Activated T-cell treated with anti-CD3 and anti-CD28 coated beads, Interleukin-2, amount 50 U/mL, for 72 hours (primary cell): ENCODE measurements at places on chromosomes 7 and 10. TPM values are rescaled to one million over a fixed set of nuclear protein-coding genes. Genes with fewer than 3 reads are reported as not detected.

DNA sequence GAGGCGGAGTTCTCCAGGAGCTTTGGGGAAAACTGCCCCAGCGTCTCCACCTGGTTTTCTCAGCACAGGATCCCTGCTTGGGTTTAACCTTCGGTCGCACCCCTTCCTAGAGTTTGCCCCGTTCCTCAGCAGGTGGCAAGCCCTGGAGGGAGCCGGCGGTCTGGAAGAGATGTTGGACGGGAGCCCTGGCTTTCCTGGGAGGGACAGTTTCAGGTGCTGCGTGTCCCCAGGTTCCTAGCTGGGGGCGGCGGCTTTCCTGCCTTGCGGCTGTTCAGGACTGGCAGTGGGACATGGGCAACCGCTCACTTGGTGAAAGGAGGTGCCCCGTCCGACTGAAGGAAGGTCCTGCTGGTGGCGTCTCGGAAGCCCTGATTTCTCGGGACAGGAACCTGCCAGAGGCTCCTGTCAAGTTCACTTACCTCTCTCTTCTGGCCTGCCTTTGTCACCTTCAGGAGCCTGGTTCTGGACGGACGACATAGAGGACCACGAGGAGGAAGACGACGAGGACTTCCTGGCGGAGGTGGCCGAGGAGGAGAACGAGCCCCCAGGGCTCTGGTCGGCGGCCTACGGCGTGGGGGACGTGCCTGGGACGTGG, 14.8 kb downstream of the ZNF316 start:
- DNase-seq: no peak

- DNase-seq: no peak
These were observed 61.1 kb downstream of the CNOT4 start for GRCh38 chr7:135448753-135449152.

DNA sequence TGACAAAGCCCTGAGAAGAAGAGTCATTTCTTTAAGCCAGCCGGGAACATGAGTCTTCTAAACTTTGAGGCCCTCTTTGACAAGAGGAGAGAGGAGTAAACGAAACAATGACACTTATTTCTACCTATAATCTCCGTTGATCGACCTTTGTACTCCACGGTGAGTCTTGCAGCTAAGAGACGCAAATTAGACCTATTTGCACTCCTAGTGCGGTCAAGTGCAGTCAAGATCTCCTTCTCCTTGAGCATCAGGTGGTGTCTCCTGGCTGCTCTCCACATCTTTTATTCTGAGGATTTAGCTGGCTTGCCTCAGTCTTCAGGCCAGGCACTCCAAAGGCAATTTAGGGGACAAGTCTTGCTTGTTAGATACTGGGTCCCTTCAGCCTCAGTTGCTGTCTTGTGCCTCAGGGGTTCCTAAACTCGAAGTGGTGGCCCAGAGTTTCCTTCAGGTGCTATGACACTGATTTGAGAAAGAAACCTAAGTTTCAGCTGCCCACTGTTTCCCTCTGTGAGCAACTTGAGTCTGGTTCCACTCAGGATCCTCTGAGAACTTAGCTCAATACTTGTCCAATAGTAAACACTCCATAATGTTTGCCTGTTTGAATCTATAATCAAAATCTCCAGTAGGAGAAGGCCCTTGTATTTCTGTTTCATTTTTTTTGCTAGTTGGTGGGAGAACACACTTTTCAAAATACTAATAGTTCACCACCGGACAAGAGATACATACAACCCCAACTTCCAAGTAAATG, 312.9 kb downstream of the RNLS start:
- no peak for DNase-seq

GRCh38 chr10:106771154-106771553, 393.4 kb downstream of the SORCS1 start:
- DNase-seq: no peak

GRCh38 chr10:62016623-62017490, 115.4 kb downstream of the ARID5B start:
- no peak for DNase-seq

The ANXA8L1 gene
- not detected for total RNA-seq

GRCh38 chr7:31478018-31478417, 35.9 kb upstream of the ITPRID1 start:
- no peak for DNase-seq

DNA sequence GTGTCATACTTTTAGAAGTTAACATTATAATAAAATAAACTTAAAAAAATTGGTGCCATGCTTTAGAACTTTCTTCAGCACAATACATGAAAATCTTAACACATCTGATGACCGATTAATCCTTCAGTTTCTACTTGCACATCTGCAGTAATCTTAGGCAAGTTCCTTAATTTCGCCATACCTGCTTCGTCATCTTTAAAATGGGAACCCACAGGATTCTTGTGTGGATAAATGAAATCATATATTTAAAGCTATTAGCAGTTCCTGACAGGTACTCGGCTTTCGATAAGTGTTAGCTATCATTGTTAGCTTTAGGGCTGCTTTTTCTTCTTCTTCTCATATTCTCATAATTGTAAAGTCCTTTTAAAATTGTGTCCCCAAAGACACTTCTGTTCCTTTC, 907 bp upstream of the VPS50 start:
- DNase-seq: no peak

GRCh38 chr7:165661-166337, 26.6 kb upstream of the FAM20C start:
- no peak for DNase-seq

GRCh38 chr7:143354376-143354775, 8.1 kb downstream of the FAM131B start:
- DNase-seq: no peak

DNA sequence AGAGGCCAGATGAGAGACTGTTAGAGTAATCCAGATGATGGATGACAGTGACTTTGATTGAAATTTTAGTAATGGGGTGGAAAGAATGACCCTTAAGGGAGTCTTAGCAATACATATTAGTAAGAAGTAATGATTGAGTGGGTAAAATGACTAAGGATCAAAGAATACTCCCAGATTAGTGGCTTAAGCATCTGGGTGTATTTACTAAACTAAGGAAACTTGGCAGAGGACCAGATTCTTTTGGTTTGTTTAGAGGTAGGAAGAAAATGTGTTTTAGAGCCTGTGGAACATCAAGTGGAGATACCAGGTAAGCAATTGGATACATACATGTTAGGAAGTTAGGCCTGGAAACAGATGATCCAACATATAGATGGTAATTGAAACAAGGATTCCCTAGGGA, 58.8 kb upstream of the ADRA2A start:
- no peak for DNase-seq

GRCh38 chr10:69092959-69093850, 5.3 kb downstream of the SRGN start:
- DNase-seq: peak; percentile 79

The PRPS1L1 gene
- not detected for total RNA-seq

The PRKG1 gene
- total RNA-seq: not detected

DNA sequence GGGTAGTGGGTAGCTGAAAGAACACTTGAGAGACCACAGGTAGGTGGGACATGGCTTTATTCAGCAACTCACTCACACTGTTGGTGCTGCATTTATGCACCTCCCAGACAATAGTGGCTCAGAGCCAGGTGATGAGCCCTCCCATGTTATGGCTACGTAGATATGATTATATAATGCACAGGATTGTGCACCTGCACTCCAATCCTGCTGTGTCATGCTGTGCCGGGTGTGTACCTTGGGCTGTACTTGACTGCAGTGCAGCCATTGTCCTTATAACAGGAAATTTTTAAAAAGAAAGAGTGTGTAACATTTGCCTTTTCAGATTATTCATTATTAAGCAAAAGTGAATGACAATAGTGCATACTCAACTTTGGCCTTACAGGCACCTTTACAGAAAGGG, 366.1 kb upstream of the BMPER start:
- DNase-seq: no peak

GRCh38 chr7:128867842-128868623, 5.4 kb downstream of the ATP6V1F start:
- DNase-seq: no peak

The PPP1R17 gene
- total RNA-seq: not detected

DNA sequence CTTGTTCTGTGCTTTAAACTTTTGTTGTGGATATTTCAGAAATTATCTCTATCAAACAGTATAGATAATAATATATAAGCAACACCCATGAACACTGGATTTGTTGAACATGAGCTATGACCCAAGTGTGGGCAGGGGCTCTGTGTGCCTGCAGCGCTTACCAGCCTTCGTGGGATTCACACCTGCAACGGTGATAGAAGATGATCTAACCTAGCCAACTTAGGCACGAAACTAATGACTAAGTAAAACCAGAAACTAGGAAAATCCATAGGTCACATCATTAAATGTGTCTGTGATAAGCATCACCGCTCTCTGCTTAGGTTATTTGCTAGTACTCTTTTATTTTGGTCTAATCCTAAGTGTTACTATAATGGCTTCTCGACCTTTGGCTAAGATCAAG, 18.0 kb downstream of the SPAG6 start:
- no peak for DNase-seq

The SLC16A9 gene
- 0.14 TPM for total RNA-seq

DNA sequence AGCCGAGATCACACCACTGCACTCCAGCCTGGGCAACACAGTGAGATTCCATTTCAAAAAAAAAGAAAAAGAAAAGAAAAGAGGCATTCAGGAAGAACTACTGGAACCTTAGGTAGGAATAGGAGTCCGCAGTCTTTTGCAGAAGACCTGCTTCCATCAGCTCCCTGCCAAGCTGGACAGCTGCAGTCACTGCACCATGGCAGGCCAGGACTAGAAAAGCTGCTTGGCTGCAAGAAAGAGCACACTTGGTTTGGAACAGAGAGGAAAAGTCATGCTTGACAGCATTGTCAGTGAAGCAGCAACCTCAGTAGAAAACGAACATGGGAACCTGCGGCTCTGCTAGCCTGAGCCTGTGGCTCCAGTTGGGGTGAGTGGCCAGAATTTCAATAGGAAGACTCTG, 104.3 kb downstream of the MARCHF5 start:
- DNase-seq: no peak

DNA sequence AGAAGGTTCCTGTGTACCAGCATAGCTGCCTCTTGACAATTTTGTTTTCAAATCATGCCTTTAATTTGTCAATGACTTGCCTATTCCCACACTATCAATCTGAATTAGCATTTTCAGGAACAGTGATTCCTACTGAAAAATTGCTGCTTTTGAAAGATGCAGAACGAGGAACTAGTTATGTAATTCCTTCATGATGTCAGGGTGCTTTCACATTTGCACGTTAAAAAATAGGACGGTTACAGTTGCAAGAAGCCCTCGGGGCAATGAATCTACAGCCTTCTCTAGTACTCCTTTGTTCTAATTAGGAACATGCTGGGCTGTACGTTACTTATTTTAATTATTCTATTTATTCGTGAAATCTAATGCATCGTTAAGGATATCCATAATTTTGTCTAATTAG, 253.9 kb downstream of the OTUD1 start:
- DNase-seq: no peak

GRCh38 chr7:8217200-8218068, 44.5 kb downstream of the ICA1 start:
- DNase-seq: peak; percentile 61

The MEST gene
- total RNA-seq: 4.8 TPM

DNA sequence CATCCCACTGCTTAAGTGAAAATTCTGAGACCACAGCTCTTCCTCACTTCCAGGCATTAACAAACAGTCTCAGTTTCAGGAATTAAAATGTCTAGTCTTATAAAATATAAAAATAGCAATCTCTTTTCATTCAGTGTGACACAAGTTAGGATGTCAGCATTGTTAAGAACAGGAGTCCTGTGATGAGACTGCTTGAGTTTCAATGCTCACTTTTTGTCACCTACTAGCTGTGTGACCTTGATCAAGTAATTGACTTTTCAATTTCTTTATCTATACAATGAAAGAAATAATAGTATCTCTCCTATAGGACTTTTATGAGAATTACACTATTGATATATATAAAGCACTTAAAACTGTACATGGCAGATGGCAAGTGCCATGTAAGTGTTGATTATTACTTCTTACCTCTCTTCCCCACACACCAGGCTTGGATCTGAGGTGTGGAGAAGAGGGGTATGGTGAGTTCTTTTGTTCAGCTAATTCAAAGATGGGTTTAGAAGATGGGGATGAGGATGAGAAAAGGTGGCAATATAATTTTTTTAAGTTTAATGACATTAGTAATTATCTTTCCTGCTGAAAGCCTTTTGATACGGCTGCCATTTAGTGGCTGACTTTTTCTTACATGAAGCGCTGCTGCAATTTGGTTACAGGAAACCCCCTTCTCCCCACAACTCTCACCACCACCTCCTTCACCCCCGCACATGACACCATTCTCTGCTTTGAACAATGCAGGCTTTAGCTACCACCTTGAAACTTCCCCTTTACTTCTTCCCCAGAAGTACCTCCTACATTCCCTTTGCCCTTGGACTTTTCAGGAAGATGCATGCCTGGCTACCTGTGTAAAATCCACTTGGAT, 20.8 kb upstream of the HYAL4 start:
- peak; percentile 69 for DNase-seq

The FXYD4 gene
- total RNA-seq: not detected

DNA sequence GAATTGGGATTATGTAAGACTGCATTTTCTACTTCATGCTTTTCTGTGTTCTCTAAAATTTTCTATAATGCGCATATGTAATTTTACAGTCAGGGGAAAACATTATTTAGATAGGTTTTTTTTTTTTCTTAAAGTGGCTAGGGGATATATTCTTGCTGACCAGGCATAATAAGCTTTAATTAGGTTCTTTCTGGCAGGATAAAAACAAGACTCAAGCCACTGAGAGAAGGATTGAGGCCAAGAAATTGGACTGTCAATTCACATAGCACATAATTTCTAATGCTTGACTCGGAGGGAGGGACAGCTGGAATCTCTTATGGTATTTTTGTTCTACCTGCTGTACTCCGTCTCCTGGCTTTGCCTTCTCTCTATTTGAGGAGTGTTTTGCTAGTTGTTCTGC, 119.8 kb upstream of the NPVF start:
- no peak for DNase-seq
